ENCODE measurements at places on chromosomes 6 and 20.

- no peak for DNase-seq
Observed at GRCh38 chr6:25627001-25627400, 25.0 kb upstream of the SCGN start.

DNA sequence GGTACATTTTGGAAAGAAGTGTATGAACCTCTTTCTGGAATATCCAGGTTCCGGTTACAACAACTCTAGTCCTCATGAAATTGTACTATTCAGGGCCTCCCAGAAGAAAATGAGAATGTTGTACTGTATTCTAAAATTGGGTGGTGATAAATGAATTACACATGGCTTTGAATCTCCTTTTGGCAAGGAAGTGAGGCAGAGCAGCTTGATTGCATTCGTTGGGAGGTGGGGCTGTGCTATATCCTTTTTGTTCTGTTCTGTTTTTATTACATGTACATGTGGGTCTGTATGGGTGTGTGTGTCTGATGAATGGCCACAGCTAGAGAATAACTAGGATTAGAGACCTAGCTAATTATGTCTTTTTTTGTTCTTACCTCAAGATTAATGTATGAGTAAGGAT is 37.8 kb upstream of the SNRPB2 start:
- no peak for DNase-seq

GRCh38 chr20:31675828-31676608 is 38.3 kb downstream of the COX4I2 start:
- DNase-seq, result no peak

- DNase-seq, result no peak
Observed at GRCh38 chr6:126650931-126651330, 311.0 kb downstream of the CENPW start.

GRCh38 chr6:106874481-106874880 is 100.0 kb downstream of the CD24 start:
- no peak for DNase-seq

Measured in GM13976 (cell line).